ENCODE measurements at places on chromosomes 4 and X.

GRCh38 chr4:48746608-48747362 lies 33.3 kb downstream of the FRYL start:
- no peak for DNase-seq

- no peak for DNase-seq
These were observed 119.8 kb downstream of the SPOCK3 start for GRCh38 chr4:167114416-167114971.

DNA sequence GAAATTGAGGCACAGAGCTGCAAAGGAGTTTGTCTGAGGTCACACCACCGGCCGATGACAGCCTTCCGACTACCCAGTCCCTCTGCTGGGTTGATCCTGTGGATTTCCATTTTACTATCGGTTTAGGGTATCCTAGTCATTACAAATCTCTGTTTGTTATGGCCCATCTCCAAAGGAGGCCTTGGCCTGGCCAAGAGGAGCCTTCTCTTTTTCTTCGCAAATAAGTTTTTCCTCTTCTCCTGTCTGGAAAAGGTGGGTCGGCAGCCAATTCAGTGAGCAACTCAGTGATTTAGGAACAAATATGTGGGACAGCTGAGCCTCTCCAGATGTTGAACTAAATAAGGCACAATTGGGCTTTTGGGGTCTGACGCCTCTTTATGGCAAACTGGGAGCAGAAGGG lies 169.2 kb upstream of the RBPJ start:
- no peak for DNase-seq

DNA sequence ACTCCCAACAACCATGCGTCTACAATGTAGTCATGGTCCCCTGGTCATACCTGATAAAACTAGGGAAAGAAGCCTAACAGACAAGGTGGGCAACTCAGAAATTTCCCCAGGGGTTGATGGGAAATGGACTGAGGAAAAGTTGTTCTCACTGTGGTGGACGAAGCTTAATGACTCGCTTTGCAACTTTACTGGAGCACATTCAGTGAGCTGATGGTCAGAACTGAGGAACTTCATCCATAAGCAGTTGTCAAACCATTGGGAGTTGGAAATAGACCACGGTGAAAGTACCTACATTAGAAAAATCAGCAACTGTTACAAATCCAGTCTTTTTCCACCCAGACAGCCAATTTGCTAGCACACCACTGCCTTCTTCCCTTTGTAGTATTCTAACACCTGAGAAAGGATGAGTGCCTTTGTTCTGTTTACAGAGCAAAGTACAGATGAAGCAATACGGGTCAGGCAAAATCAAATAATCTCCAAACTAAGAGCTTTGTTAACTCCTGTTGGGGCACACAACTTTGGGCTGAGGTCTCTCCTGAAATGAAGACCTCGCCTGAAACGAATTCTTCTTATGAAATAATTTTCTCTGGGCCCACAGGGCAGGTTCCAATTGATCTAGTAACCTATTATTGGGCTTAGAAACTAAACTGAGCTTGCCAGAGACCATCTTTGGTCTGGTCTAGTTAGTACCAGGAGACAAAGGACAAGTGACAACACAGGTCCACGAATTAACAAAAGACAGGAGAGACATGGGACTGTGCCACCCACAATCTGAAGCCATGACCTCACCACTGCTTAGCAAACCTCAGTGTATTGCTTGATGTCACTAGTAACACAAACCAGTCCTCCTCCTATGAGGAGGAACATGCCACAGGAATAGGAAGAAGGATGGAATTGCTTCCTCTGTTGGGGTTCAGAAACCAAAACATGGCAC lies 58.9 kb upstream of the NFKB1 start:
- no peak for DNase-seq

- no peak for DNase-seq
These were observed 62.5 kb downstream of the WFS1 start for GRCh38 chr4:6332042-6332668.

GRCh38 chr4:112145326-112145789 lies at the start of gene FAM241A:
TSS of gene FAM241A (plus strand) at chr4:112145454. CDS start at chr4:112145581, 127 bp downstream.
- peak; percentile 83 for DNase-seq

DNA sequence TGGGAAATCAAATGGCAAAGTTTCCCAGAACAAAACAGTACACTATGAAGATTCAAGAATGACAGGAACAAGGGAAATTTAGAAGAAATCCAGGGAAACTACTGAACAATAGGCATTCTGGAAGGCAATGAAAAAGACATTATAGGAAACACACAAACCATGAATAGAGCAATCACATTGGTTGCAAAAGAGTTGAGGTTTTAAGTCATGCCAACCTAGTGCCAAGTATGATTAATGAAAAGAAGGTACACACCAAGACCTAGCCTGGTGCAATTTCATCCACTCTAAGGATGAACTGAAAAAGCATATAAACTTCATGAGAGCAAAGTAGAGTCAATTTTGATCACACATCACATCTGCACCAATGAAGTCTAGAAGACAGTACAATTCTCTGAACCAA lies 326.9 kb downstream of the PDHA2 start:
- DNase-seq = no peak

- no peak for DNase-seq
These were observed 168.4 kb downstream of the KCNIP4 start for GRCh38 chr4:21780148-21780547.

GRCh38 chr4:52618795-52619590 lies 40.1 kb downstream of the USP46 start:
- no peak for DNase-seq

DNA sequence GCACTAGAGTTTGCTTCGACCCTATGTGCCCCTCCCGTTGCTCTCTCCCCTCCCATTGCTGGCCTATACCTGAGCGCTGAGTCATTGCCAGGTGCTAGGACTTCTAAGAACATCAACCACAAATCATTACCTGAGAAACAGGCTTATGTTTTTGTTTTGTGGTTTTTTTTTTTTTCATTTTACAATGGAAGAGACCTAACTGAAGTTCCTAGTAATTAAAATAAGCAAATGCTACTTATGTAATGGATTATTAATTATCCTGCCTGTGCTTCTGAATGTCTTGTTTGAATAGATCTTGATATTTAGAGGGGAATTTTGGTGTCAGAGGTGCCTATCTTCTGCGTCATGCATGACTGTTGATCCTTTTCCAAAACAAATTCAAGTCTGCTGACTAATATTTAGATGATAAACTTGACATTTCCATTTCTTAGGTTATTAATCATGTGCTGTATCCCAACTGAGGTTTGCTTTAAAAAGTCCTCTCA lies 275.4 kb upstream of the CPEB2 start:
- DNase-seq = no peak

- DNase-seq = no peak
These were observed 400.8 kb upstream of the SLIT2 start for GRCh38 chr4:19850909-19851308.

GRCh38 chrX:154321594-154321993 lies 26.0 kb downstream of the TKTL1 start:
- DNase-seq = no peak

- DNase-seq = no peak
These were observed 62.5 kb downstream of the SEL1L3 start for GRCh38 chr4:25800245-25800644.

DNA sequence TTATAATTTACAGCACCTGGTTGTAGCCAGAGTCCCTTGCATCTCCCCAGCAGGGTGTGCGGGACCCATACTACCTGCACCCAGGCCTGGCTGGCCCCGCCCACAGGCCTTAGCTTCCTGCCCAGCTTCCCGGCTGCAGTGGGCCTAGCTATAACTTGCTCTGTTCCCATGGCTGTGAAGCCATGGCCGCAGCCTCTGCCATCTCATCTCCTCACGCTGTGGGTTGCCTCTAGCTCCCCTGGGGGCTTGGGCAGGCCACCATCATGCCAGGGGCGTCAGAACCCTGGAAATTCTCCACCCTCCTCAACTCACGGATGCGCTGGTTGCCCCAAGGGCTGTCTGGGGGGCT lies 26.1 kb upstream of the SORBS2 start:
- no peak for DNase-seq

DNA sequence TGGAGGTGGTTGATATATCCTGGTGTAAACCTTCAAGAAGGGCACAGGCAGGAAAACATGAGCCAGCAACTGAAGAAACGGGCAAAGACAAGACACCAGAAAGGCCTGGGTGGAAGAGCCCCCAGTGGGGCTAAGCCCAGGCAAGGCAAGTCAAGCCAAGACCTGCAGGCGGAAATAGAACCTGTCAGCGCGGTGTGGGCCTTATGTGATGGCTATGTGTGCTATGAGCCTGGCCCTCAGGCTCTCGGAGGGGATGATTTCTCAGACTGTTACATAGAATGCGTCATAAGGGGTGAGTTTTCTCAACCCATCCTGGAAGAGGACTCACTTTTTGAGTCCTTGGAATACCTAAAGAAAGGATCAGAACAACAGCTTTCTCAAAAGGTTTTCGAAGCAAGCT lies 7.2 kb downstream of the ZFP42 start:
- no peak for DNase-seq

DNA sequence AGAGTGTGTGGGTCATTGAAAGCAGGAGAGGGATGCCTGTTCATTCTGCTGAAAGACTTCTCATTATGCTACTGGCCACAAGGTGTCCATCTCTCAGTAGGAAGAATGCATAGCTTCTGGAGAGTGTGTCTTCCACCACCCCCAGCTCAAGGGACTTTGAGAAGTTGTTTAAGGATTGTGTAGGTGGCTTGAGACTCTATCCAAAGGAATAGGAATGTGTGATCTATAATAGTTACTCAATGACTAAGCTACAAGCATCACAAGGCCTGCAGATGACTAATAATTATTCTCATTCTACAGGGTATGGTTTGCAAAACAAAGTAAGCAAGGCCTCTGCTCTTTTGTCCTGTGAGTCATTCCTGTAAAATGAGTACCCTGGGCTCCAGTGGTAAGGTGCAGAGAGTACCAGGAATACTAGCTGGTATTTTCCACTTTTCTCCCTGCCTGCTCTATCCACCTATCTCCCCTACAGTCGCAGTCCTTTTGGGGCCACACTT lies 279.8 kb upstream of the BOD1L1 start:
- DNase-seq = no peak

- no peak for DNase-seq
These were observed 118.5 kb upstream of the PABPC4L start for GRCh38 chr4:134320048-134320447.

DNA sequence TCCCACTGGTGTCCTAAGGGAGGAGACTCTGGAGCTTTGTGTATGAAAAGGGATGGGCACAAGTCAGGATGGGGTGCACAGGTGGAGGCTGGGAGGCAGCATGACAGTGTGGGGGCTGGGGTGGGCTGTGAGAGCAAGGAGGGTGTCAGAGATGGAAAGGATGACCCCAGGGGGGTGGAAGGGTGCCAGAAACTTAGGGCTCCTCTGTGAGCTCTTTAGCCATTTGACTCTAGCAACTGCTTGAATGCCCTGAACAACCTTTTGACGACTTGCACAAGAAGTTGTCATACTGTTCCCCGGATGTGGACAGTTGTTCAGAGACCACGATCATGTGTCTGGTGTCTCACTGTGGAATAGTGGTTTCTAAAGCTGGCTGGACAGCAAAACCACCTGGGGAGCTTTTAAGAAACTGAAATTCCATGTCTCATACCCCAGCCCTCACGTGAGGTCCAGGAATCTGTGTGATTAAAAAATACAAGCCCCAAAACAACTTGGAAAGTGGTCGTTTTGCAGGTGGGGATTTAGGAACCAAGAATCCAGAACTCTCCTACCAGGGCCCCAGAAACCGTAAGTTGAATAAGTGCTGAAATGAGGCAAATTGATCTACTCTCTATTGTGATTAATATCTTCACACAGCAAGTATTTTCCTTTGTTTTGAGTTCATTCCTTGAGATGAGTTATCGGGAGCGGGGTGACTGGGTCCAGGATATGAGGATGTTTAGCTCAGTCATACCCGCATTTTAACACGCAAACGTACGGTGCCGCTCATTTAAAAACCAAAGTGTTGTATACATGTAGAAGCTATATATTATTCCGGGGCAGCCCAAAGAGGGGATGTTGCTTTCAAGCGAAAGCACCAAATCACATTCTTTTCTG lies 3.4 kb downstream of the RHOH start:
- DNase-seq = peak; percentile 61

DNA sequence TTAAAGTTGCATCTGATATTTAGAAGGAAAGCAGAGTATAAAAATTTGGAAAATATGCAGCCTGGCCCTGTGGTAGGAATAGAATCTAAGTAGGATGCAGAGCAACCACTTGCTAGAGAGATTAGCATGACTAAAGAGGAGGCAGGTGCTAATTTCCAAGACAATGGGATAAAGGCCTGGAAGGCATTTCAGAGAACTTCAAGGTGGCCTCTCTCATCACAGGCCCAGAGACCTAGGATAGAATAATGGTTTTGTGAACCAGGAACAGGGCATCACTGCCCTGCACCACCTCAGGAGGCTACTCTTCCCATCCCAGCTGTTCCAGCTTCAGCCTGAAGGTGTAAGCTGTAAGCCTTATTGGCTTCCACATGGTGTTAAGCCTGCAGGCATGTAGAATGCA lies 621.7 kb upstream of the HS3ST1 start:
- DNase-seq = no peak

GRCh38 chr4:146943691-146944375 lies 1.8 kb downstream of the TTC29 start:
- no peak for DNase-seq

DNA sequence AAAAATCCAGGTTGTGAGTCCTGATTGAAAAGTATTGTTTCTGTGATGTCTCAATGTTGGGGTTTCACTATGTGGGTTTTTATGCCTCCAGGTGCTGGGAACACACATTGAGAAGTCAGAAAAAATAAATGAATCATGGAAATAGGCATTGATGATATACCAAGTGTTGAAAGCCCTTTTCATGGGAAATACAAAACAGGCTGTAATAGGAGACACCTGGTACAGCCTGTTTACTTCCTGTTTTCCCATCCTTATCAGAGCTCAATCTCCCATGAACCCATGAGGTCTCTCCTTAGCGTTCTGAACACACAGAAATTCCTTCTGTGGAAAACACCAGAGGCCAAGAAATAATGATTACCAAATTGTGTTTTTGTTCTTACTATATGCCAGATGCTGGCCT lies 106.3 kb upstream of the BOD1L1 start:
- no peak for DNase-seq

- no peak for DNase-seq
These were observed 71.3 kb downstream of the ANKRD17 start for GRCh38 chr4:73187325-73187724.

DNA sequence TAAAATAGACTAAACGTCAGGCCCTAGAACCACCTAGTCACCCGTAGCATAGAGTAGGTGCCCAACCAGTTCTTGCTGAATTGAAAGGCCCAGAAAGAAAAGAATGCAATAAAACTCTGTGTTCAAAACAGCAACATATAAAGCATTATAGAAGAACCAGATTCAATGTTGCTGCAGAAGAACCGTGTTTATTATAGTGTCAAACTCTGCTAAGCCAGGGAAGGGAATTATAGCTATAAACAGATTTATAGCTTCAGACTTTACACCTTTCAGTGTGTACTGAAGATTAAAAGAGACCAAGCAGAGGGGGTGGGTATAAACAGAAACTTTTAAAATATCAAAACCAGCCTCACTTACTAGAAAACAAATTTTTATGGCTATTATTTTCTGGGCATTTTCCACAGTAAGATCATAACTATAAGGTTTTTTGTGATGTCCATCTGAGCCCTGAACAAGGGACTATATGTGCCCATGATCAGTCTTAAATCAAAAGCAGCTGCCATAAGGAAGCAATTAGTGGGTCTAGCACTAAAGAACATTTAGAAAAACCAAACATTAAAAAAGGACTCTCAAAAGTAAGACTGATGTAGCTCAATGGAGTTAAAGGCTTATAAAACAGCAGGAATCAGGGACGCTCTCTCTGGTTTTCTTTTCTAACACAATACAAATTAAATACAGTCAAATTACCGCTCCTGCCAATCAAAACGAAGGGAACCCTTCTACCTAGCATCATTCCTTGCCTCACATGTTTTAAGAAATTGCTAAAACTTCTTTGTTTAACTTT lies 219.7 kb upstream of the ETNPPL start:
- no peak for DNase-seq

- DNase-seq = no peak
These were observed at the start of gene RIPPLY1 for GRCh38 chrX:106903291-106903824. TSS of gene RIPPLY1 (minus strand) at chrX:106903341. CDS start at chrX:106903287, 54 bp downstream.

Data from central memory CD8-positive, alpha-beta T cell (primary cell).